ENCODE measurements at places on chromosomes 1 and 21.

- DNase-seq: no peak
Observed at GRCh38 chr1:54833121-54833520, 32.0 kb upstream of the TTC22 start.

DNA sequence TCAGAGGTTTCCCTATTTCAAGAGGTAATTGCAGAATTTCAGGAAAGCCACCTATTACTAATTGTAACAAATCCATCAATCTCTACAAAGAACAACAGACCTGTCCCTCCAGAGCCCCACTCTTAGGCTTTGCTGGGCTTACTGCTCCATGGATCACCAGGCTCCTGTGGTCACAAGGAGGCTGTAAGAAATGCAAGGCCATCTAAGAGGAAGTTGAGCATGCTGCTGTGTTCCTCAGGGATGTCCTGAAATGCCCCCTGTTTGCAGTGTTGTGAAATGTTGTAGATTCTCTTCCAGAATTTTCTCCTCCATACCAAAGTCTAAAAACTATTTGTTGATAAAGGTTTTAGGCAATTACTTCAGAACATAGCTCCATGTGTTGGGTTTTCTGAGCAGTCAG is 24.4 kb upstream of the DUSP23 start:
- no peak for DNase-seq

GRCh38 chr21:43842742-43843141 is 22.3 kb upstream of the AGPAT3 start:
- DNase-seq: no peak

DNA sequence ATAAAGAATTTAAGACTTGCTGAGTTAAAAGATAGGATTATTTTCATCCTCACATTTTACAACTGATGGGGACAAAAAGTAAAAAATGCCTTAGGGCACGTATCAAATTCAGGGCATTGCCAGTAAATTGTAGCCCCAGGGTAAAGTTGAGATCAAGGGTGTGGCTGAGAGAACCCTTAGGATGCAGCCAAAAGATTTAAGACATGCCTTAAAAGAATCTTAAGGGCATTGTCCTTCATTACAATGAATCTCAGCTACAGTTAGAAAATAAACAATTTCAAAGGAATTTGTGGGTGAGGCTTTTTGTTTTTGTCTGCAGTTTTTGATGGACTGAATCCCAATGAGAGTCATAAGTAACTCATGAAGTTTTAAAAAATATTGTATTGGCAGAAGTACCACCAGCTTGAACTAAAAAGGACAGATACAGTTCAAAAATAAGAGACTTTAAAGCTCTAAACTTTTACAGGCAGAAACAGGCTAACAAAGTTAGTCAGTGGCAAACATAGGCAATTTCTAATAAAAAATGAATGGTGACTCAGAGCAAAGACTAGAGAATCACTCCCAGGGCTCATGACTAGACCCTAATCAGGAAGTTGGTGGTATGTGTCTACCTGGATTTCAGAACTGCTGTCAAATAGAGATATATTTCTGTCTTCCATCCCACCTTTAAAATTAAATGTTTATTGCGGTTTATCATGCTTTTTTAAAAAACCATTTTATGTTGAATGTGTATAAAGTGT is 165.1 kb upstream of the SNX7 start:
- no peak for DNase-seq

DNA sequence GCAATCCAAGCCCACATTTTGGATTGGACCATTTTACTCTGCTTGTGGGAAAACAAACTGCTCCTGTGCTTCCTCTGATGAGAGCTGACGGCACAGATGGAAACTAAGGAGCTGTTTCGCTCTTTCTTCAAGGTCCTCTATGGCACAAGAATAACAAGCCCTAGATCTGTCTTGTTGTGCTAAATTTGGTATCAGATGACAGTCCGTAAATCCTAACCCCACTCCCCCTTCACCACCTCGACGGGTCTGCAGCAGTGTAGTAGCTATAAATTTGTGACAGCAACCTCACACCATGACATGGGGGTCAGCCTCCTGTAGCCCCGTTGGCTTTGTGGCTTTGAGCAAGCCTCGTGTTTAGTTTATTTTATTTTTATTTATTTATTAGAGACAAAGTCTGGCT is 85.9 kb downstream of the ADSS2 start:
- no peak for DNase-seq

- peak; percentile 88 for DNase-seq
Observed at GRCh38 chr1:83998498-83999315, at the start of gene TTLL7. Gene TTLL7 (minus strand): TSS chr1:83999132. CDS start chr1:83952211, 46,921 bp downstream.

DNA sequence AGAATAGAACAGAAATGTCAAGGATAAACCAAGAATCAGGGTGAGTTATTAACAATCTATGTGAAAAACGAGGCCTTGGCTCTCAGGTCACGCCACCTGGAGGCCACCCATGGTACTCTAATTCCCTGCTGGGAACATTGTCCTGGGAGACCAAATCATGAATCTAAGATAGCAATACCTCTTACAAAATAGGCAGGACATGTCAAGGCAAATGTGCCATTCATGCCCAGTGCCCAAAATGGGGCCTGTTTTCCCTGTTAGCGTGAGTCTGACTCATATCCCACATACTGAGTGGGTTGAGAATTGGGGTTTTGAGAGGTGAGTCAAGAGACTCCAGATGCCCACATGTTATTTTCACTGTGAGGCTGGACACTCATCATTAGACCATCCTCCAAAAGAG is 380.8 kb downstream of the HHIPL2 start:
- peak; percentile 16 for DNase-seq

- DNase-seq: no peak
Observed at GRCh38 chr1:115712911-115713609, 55.5 kb downstream of the CASQ2 start.

- DNase-seq: peak; percentile 58
Observed at GRCh38 chr1:114455102-114455785, 55.8 kb downstream of the TRIM33 start.

DNA sequence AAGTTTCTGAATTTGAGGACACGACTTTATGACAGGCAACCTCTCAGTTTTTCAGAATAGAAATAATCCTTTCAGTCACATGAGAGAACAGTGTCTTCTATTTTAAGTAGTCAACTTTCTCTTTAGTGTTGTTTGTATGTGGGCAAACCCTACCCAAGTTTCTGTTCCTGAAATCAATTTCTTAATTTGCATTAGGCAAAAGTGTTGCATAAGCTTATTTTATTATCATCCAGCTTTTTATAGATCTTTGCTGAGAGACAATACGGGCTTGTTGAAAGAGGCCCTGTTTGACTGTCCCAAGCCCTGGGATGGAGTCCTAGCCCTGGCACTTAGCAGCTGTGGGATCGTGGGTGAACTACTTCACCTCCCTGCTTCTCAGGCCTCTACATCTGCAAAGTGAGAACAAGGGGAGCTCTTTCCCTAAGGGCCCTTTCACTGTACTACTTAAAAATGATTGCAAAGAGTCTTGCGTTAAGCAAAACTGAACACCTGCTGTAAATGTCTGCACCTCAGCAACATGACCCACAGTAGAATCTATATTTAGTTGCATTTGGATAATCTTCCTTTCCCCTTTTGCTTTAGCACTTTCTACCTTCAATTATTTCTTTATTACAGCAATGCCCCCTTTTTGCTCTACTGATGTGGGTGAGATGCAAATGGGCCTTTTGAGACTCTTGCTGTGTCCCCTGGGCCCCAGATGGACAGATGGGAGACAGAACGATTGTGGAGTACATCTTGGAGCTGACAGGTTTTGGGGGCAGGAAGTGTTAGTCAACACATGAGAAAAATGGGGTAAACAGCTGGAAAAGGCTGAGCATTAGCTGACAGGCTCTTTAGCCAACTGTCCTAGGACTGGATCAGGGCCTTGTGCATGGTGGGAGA is 41.0 kb upstream of the SCAF4 start:
- DNase-seq: no peak

GRCh38 chr1:3320246-3321152 is 134.0 kb upstream of the ARHGEF16 start:
- DNase-seq: no peak

DNA sequence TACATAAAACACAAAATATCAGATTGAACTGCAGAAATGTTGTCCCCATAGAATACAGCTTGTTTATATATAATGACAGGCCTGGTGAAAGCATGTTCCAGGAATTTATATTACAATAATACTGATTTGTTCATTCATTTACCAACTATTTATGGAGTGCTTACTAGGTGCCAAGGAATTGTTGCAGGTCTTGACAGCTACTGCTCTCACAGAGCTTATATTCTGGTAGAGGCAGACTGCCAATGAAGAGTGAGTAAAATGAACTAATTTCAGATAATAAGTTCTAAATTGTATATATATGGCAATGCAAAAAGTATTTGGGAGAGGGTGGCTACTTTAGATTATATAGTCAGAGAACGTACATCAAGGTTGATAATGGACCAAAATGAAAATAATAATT is 152.0 kb downstream of the COQ8A start:
- no peak for DNase-seq

- peak; percentile 9 for DNase-seq
Observed at GRCh38 chr21:26844258-26845065, 747 bp downstream of the ADAMTS1 start.

DNA sequence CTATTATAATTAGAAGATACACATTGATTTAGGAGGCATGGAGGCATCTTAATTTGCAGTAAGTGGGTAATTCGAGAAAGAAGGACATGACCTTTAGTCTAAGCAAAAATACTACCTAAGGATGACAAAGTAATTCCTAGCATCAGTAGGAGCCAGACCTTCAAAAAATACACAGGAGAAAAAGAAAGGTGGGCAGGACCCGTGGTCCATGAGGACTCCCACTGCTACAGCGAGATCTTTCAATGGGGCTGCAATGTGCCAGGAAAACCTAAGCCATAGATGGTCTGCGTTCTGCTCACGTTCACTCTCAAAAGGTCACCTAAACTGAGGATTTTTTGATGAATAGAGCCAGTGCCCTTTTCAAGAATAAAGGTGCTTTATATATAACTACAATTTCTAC is 10.6 kb upstream of the EXO1 start:
- DNase-seq: no peak

GRCh38 chr1:91830242-91831131 is 55.5 kb downstream of the TGFBR3 start:
- no peak for DNase-seq

GRCh38 chr1:176066709-176067108 is 140.4 kb downstream of the COP1 start:
- no peak for DNase-seq

GRCh38 chr1:53172426-53173128 is 24.0 kb upstream of the CPT2 start:
- DNase-seq: no peak

DNA sequence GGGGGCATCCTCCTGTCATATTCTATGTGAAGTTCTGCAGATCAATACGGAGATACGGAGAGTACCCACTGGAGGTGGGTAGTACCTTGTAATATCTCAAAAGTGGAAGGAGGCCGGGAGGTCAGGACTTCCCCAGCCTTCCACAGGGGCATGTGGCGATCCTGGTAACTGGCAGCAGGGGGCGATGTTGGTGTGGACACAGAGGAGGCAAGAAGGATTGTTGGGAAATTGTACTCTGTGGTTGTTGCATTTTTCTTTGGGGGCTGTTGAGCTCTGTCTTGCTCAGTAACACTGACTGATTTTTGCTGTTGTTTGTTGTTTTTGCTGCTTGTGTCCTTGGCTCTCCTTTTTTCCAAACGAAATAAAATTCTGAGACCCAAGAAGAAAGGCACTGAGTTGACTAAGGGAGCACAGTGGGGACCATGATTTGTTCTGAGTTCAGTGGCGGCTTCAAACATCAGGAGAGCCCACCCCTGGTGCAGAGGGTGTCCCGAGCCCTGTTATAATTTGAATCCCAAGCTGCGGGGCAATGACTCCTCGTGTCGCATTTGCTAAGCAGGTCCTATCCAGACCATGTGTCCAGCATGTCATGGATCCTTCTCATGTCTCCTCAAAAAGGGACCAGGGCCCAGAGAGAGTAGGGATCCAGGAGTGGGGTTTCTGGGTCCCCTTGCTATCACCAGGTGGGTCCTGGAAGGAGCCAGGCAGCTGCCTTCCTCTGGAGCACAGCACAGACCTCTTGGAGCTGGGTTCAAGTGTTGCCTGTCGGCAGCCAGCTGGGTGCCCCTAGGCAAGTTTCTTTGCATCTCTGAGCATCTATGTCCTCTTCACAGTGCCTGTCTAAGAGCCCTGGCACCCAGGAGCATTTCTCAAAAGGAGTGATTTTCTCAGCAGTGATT is 22.8 kb downstream of the LHX4 start:
- peak; percentile 69 for DNase-seq

GRCh38 chr1:56686169-56686568 is 41.1 kb downstream of the PRKAA2 start:
- DNase-seq: no peak

GRCh38 chr1:245483247-245483646 is 328.5 kb downstream of the KIF26B start:
- DNase-seq: no peak

DNA sequence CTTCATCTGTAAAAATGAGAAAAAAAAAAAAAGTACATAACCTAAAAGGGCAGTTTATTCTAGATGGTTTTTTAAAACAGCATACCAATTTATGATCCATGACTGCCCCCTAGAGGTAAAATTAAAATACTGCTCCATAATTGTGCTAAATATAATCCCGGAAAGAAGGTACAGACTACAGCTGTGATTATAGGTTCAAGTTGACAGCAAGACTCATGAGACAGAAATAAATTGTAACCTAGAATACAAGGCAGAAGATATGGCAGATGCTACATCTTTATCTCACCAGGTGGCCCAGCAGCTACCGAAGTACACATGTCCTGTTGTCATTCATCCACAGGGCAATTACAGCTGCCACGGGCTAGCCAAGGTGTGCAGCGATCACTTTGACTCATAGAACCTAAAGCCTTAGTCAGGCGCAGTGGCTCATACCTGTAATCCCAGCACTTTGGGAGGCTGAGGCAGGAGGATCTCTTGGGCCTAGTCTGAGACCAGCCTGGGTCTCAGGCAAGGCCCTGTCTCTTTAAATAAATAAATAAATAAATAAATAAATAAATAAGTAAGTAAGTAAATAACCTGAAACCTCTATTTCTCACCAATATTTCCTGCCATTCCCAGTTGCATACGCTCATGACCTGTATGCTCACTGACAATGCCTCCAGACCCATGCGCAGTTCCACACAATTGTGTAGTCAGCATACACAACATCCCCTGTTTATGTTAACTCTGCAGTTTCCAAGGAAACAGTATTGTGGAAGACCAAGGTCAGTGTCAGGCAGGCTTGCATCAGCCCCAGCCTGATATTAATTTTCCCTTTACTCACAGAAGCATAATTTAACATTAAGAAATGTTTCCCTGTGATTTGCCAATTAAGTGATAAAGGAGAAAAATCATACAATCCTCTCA is 18.3 kb upstream of the PPIE start:
- peak; percentile 77 for DNase-seq

DNA sequence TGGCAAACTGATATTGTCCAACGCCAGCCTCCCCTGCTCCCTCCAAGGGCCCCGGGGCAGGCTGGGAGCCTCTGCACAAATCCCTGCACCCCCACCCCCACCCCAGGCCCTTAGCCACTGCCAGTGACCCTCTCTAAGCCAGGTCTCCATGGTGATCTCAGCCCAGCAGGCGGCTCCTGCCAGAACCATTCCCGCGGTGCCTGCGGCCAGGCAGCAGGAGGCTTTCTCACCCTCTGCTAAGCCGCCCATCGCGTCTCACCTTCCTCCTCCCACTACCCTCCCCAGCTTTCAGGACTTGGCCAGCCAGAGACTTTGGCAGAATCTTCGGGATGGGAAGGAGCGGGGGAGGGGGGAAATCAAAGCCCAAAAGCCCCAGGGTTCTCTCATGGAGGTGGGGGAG is 46.8 kb upstream of the WASF2 start:
- DNase-seq: no peak
